ENCODE measurements at places on chromosomes 13 and 19.
A peak's percentile ranks its signal among the peaks of the same experiment; 100 is the strongest.

DNA sequence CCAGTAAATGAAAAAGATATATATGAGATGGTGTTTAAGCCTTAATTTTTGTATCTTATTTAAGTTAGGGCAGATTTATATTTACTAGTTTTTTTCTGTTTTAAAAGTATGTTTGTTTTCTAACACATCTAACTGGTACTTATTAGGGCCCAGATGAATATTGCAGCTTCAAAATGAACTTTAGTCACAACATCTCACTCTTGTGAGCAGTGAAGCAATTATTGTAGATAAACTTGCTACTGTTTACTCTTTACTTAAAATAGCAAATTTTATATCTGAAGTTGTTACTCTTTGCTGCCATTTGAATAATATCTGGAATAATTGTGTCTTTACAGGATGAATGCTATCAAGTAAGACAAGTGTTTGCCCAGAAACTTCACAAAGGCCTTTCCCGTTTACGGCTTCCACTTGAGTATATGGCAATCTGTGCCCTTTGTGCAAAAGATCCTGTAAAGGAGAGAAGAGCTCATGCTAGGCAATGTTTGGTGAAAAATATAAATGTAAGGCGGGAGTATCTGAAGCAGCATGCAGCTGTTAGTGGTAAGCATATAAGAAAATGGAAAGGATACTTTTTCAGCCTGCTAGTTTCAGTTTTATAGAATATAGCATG, 166.8 kb downstream of the PDS5B start:
- no peak for DNase-seq

DNA sequence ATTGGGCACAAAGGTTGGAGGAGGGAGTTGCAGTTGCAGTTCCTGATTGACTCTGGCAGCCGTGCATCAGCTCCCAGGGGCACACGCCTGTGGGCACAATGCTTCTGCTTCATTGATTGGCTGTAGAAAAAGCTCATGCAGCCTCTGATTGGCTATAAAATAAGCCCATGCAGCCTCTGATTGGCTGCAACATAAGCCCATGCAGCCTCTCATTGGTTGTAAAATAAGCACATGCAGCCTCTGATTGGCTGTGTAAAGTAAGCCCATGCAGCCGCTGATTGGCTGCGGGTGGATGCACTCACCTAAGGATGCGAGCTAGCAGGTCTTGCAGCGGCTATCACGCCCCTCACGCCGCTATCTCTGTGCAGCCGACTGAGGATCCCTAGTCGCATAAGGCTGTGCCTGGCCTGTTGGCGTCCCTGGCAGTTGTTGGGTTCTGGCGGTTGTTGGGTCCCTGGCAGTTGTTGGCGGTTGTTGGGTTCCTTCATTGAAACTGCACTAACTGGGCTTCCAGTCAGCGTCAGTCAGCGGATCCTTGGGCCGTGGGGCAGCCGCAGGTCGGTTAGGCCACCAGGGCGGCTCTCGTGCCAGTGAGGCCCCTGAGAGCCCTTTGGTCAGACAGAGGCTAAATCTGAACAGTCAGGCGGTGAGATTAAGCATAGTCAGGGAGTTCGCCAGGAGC, at the start of gene SIGLECL1:
SIGLECL1 (plus strand) TSS at position 295 of the 682 bp plus-strand sequence. CDS start 12,993 bp downstream, outside the sequence.
- no peak for DNase-seq

DNA sequence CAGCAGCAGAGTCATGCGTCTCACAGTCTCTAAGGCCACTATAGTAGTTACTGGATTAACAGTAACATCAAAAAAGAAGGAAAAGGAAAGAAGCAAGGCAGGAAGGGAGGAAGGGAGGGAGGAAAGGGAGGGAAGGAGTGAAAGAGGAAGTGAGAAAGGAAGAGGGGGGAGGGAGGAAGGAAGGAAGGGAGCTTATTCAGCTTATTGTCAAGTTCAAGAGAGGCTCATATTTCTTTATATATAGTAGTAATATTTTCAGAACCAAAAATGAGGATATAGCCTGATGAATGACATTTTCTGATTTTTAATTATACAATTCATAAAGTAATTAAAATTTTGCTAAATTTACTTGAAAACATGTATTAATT, 17.7 kb upstream of the RUBCNL start:
- DNase-seq: no peak

DNA sequence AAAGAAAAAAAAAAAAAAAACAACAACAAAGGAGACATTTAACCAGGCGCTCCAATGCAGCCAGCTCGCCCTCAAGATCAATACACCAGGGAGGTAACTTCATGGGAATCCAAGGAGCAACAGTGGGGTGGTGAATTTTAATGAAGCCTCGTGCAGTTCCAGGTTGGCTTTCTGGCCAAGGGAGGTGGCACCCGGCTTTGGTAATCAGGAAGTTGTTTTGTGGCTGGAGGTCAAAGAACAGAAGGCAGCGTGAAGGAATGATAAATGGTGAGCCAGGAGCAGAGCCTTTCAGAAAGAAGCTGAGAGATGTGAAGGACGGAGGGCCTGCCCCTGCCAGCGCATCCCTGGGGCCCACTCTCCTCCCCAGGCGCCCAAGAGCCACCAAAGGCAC, 188.2 kb upstream of the TSC22D1 start:
- no peak for DNase-seq

GRCh38 chr19:32558607-32559228, 22.3 kb upstream of the PDCD5 start:
- no peak for DNase-seq

DNA sequence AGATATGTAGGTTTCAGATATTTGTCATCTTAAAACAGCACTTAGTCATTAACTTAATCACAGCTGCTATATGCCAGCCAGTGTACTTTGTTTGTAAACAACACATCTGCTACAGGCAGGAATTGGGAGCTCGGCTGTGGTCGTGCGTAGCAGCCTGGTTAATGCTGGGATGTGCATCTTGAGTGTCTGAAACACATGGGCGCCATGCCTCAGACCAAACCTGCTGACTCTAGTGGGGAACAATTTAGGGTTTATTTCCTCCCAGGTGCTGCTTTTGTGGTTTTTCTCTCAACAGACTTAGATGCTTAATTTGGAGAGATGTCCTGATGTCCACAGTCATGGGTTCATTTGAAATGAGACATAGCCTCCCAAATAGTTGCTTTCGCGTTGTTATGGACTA, 238.5 kb upstream of the TMTC4 start:
- no peak for DNase-seq

- no peak for DNase-seq
These were observed 147.2 kb downstream of the MIPEP start for GRCh38 chr13:23741879-23742510.

- no peak for DNase-seq
These were observed 23.8 kb upstream of the EVI5L start for GRCh38 chr19:7806234-7806633.

GRCh38 chr19:4102339-4103079, 21.4 kb downstream of the MAP2K2 start:
- DNase-seq: no peak

- DNase-seq: no peak
These were observed 15.8 kb upstream of the CLDN10 start for GRCh38 chr13:95536632-95537241.

GRCh38 chr13:105406551-105406950, 1128.9 kb downstream of the EFNB2 start:
- DNase-seq: no peak

- no peak for DNase-seq
These were observed 41.1 kb downstream of the CEACAM1 start for GRCh38 chr19:42487032-42487797.

- no peak for DNase-seq
These were observed 14.7 kb upstream of the KCTD15 start for GRCh38 chr19:33781996-33782395.

DNA sequence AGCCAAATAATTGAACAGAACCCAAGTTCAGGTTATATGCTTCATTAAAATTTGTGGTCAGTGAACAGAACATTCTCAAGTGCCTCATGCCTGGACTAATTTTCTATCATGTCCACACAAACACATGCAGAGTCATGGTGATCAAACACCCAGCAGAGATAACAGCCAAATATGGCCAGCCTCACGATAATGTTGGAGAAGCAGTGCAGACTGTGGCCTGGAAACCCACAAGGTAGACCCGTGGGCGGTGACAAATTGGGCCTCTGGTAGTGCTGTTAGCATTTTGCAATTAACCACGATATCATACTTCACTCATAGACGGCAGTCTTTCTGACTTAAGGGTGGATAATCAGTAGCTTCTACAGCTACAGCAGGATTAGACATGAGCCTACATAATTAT, 35.0 kb upstream of the VWA8 start:
- peak; percentile 3 for DNase-seq

DNA sequence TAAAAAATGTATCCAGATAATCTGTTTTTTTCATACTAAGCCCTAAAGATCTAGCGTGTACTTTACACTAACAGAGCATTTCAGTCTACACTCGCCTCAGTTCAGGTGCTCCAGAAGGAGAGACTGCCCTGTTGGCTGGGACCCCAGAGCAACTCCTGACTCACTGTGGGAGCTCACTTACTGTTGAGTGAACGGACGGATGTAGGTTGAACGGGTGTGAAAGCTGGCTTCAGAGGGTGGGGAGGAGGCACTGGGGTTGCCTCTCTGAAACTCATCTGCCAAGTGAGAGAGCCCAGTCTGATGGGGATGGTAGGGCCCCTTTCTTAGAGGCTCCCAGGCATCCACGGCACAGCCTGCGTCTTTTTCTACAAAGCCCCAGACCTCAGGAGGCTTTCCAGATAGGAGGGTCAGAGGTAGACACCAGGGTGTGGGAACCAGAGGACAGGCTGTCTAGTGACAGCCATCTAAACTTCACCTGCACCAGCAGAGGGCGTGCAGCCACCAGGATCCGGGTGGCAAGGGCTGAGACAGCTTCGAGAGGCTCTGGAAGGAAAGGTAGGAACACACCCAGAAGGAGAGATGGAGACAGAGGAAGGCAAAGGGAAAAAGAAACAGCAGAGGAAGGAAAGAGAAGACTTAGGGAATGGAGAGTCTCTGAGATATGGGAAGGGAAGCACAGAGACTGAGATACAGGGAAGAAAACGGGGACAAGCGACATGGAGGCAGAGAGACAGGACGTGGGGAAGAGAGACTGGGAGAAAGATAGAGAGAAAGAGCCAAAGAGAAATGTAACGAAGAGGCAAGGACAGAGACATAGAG, 3.7 kb downstream of the KASH5 start:
- DNase-seq: peak; percentile 67

DNA sequence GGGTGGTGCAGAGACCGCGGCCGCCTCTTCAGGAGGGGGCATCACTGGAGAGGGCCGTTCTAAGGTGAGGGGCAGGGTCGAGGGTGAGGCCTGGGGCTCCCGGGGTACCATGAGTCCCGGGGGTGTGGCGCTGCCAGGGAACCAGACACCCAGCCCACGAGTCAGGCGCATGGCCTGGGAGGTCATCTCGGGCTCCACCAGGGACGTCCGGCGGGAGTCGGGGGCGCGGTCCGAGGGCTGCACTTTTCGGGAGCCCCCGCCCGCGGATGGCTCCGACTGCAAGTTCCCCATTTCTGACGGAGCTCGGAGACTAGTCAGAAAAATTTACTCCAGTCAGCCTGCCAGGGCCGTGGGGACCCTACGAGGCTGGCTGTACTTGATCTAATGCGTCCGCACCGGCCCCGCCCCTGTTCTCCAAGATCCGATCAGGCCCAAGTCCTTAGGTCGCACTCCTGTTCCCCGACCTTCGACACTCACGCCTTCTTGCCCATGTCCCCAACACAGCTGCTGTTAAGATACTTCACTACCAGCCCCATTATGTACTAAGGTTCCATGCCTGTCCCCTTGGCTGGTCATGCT, 774 bp downstream of the GGN start:
- no peak for DNase-seq

DNA sequence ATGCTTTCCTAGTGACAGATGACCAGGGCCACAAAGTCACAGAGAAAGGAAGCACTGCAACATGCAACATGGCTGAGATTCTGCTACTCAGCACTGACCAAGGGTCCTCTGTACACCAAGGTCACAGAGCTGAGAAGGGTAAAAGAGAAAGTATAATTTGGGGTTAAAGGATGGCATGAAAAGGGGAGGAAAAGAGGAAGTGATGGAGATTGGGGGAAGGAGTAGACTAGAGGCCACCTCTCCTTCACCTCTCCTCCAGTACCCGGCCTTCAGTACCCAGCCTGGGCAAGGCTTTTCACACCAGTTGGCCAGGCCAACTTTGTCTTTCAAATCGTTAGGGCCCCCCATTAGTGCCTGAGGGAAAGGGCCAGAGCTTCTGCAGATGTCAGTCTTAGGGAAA, 6.3 kb upstream of the RPS19 start:
- no peak for DNase-seq

DNA sequence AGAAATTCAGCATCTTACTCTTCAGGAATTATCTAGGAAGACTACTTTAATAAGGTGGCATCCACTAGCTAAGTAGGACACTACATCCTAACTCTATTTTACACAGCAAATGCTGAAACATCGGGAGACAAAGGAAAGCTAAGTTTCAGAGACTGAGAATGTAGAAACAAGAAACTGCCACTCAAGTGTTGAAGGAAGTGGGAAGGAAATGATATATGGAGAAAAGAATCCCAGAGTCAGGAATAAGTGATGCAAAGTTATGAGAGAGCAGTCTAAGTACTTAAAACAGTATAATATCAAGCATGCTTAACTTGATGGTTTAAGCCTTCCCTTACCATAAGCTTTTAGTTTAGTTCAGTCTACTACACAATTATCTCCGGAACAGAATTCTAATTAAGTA, 52.4 kb downstream of the RBM26 start:
- DNase-seq: no peak

- DNase-seq: no peak
These were observed 37.5 kb upstream of the GPR183 start for GRCh38 chr13:99344610-99345208.

DNA sequence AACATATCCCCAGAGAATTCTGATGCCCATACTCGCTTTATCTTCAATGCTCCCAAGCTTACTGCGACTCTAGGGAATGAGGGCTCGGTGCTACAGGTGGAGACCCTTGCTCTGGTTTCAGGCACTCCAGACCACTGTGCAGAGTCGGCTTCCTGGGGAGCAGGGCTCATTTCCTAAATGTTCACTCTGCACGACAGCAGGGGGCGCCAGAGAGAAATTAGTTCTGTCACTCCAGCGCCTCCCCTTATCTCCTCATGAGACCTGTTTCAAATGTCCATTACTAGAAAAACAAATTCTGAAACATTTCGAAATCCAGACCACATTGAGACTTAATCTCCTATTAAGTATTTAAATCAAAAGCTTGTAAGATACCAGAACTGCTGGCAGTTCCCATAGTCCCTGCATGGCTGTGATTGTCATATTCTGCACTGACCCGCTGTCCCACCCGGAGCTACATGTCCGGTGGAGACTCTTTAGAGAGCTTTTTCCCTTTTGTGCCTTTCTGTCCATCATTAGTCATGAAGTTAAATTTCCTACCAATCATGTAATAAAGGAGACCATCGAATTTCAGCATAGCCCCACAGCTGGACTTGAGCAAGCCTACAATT, 22.4 kb downstream of the EPSTI1 start:
- peak; percentile 75 for DNase-seq

DNA sequence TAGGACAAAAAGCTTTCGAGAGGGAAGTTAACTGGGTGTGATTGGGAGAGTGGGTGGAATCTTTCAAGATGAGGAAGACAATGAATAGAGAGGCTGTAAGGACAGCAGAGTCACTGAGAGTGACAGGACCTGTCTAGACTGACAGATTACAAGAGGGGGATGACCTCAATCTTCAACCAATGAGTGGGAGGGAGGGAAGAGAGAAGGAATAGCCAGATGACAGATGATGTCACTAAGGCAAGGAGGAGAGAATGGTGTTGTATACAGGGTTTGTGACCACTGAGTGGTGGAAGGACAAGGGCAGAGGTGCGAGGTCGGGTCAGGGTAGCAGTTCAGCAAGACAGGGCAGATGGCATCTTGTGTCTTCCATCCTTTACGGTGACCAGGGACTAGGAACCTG, 5.8 kb upstream of the ILF3 start:
- DNase-seq: no peak
